ENCODE measurements at places on chromosomes 2 and 18.
A peak's percentile ranks its signal among the peaks of the same experiment; 100 is the strongest.

- no peak for DNase-seq
Observed at GRCh38 chr2:168583064-168583709, 127.1 kb downstream of the CERS6 start.

DNA sequence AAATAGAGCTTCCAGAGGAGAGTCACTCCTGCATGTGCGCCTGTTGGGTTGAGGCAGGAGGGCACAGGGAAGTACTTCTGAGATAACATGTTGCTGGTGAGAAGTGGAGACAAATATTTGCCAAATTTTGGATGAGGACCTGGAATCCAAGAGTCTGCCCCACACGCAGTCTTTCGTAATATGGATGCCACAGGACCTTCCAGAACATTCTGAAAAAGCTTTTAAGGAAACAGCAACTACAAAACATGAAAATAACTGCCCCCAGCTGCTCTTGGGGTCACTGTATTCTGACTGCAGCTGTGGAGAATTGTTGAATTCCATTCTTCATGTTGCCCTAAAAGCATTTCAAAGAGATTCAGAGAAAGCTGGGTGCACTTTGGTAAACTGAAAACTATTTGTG lies 227.5 kb downstream of the C1D start:
- DNase-seq, result no peak

DNA sequence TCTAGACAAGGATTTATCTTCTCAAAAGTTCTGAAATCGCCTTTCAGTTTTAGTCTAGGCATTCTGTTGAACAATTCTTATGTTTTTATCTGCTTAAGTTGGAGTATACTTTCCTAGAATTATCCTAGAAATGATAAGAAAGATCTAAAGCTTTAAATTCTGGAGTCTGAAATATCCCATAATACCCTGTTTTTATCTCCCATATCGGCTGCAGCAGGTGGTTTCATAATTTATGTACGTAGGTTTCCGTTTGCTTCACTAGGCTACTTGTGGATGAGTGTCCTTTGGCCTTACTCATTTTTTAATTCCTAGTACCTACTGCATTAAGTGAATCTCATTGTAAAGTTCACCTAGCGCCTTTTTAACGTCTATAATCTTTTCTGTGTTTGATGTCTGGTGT lies 58.5 kb upstream of the MGAT5 start:
- DNase-seq, result no peak

GRCh38 chr2:98026927-98027522 lies 31.3 kb upstream of the TMEM131 start:
- no peak for DNase-seq

- no peak for DNase-seq
Observed at GRCh38 chr2:194672994-194673393, 984.0 kb upstream of the SLC39A10 start.

GRCh38 chr18:23401400-23402347 lies 51.4 kb upstream of the RIOK3 start:
- DNase-seq, result peak; percentile 43
